Placental pericyte (primary cell): ENCODE measurements at places on chromosomes 7 and 10. TPM values are rescaled to one million over a fixed set of nuclear protein-coding genes. Genes with fewer than 3 reads are reported as not detected.

PDGFA gene
- total RNA-seq = 74.6 and 177 TPM in 2 replicates

GPR26 gene
- not detected in 2 replicates for total RNA-seq

MCM7 gene
- total RNA-seq = 24.1 and 179 TPM in 2 replicates

PIP gene
- total RNA-seq = not detected in 2 replicates

DYNC1I1 gene
- 0.44 and 1.3 TPM in 2 replicates for total RNA-seq

TFR2 gene
- total RNA-seq = 0.44 TPM in 1 of 2 replicates, not detected in the other

LRRC61 gene
- 2.3 and 2.8 TPM in 2 replicates for total RNA-seq

MDH2 gene
- 47.0 and 70.0 TPM in 2 replicates for total RNA-seq

SEMA3A gene
- total RNA-seq = 18.4 and 129 TPM in 2 replicates

POLR2J3 gene
- 36.1 and 48.8 TPM in 2 replicates for total RNA-seq

VAX1 gene
- not detected in 2 replicates for total RNA-seq

C10orf62 gene
- total RNA-seq = not detected in 2 replicates

JCAD gene
- 7.7 and 10.2 TPM in 2 replicates for total RNA-seq

ZNF239 gene
- total RNA-seq = 4.4 and 6.0 TPM in 2 replicates

CAV2 gene
- 37.9 and 183 TPM in 2 replicates for total RNA-seq

CTTNBP2 gene
- 2.4 TPM in 1 of 2 replicates, not detected in the other for total RNA-seq

RBP3 gene
- under 0.01 TPM in 1 of 2 replicates, not detected in the other for total RNA-seq

SHH gene
- total RNA-seq = not detected in 2 replicates

BRAT1 gene
- total RNA-seq = 17.3 and 42.9 TPM in 2 replicates

PON1 gene
- not detected in 2 replicates for total RNA-seq

TMEM213 gene
- not detected in 2 replicates for total RNA-seq

ELAPOR2 gene
- total RNA-seq = 5.4 and 12.3 TPM in 2 replicates

CALCR gene
- under 0.01 and 0.14 TPM in 2 replicates for total RNA-seq

PILRA gene
- not detected in 2 replicates for total RNA-seq

ADAM12 gene
- 30.4 and 63.7 TPM in 2 replicates for total RNA-seq

CAV1 gene
- 37.0 and 557 TPM in 2 replicates for total RNA-seq

NMT2 gene
- total RNA-seq = 25.6 and 35.6 TPM in 2 replicates

GLI3 gene
- total RNA-seq = 5.9 and 8.2 TPM in 2 replicates

CPA2 gene
- total RNA-seq = 0.22 TPM in 1 of 2 replicates, not detected in the other

NFKB2 gene
- total RNA-seq = 30.4 and 45.1 TPM in 2 replicates

SPACDR gene
- total RNA-seq = 0.72 and 0.88 TPM in 2 replicates

GOLGA7B gene
- total RNA-seq = not detected in 2 replicates

SPDYE1 gene
- not detected in 2 replicates for total RNA-seq

ELOVL3 gene
- 0.66 and 0.72 TPM in 2 replicates for total RNA-seq

FBXL13 gene
- 1.1 and 7.0 TPM in 2 replicates for total RNA-seq

SAP25 gene
- 0.72 TPM in 1 of 2 replicates, not detected in the other for total RNA-seq

NPY4R gene
- 0.22 TPM in 1 of 2 replicates, not detected in the other for total RNA-seq

IL15RA gene
- 10.7 and 11.2 TPM in 2 replicates for total RNA-seq

HSPA14 gene
- total RNA-seq = 7.7 and 14.0 TPM in 2 replicates

MYO1G gene
- total RNA-seq = 0.14 and 0.22 TPM in 2 replicates

CLDN4 gene
- 0.22 TPM in 1 of 2 replicates, not detected in the other for total RNA-seq

SYT15 gene
- total RNA-seq = 0.22 and 0.43 TPM in 2 replicates

HTRA1 gene
- total RNA-seq = 14.0 and 73.4 TPM in 2 replicates

IL6 gene
- total RNA-seq = 64.7 and 659 TPM in 2 replicates

SMKR1 gene
- 0.66 TPM in 1 of 2 replicates, not detected in the other for total RNA-seq

CALML3 gene
- not detected in 2 replicates for total RNA-seq

CADPS2 gene
- 7.7 and 19.9 TPM in 2 replicates for total RNA-seq

CFAP58 gene
- total RNA-seq = 0.29 and 0.44 TPM in 2 replicates

WEE2 gene
- total RNA-seq = not detected in 2 replicates

FKBP6 gene
- not detected in 2 replicates for total RNA-seq

PLXNA4 gene
- total RNA-seq = under 0.01 and 1.9 TPM in 2 replicates

LRRC18 gene
- not detected in 2 replicates for total RNA-seq

CDHR1 gene
- under 0.01 TPM in 1 of 2 replicates, not detected in the other for total RNA-seq

CAMK2B gene
- 0.22 and 0.43 TPM in 2 replicates for total RNA-seq

UNCX gene
- total RNA-seq = not detected in 2 replicates

SLC39A12 gene
- total RNA-seq = not detected in 2 replicates

DNAJB9 gene
- 37.9 and 329 TPM in 2 replicates for total RNA-seq

WNT8B gene
- total RNA-seq = not detected in 2 replicates
